ENCODE measurements at places on chromosomes 2 and 18. TPM values are rescaled to one million over a fixed set of nuclear protein-coding genes. Genes with fewer than 3 reads are reported as not detected.

The SMARCAL1 gene
- 27.9 TPM for total RNA-seq

The OR6B2 gene
- total RNA-seq, result not detected

The ASB18 gene
- not detected for total RNA-seq

The GAL3ST2 gene
- 0.47 TPM for total RNA-seq

The DNER gene
- total RNA-seq, result 0.34 TPM

The KCNG2 gene
- total RNA-seq, result not detected

The MERTK gene
- 33.5 TPM for total RNA-seq

The UGT1A10 gene
- total RNA-seq, result 3.0 TPM

The TCF23 gene
- 0.42 TPM for total RNA-seq

The HOXD12 gene
- not detected for total RNA-seq

The SIX3 gene
- not detected for total RNA-seq

The HOXD11 gene
- 1.2 TPM for total RNA-seq

The TUBB6 gene
- 101 TPM for total RNA-seq

- DNase-seq, result peak; percentile 87
These were observed at the start of gene MBOAT2 for GRCh38 chr2:9003616-9004337. Gene MBOAT2 (minus strand): TSS chr2:9003684. CDS start chr2:9003614, 70 bp downstream.

- DNase-seq, result no peak
These were observed 12.3 kb downstream of the CTIF start for GRCh38 chr18:48551100-48551499.

DNA sequence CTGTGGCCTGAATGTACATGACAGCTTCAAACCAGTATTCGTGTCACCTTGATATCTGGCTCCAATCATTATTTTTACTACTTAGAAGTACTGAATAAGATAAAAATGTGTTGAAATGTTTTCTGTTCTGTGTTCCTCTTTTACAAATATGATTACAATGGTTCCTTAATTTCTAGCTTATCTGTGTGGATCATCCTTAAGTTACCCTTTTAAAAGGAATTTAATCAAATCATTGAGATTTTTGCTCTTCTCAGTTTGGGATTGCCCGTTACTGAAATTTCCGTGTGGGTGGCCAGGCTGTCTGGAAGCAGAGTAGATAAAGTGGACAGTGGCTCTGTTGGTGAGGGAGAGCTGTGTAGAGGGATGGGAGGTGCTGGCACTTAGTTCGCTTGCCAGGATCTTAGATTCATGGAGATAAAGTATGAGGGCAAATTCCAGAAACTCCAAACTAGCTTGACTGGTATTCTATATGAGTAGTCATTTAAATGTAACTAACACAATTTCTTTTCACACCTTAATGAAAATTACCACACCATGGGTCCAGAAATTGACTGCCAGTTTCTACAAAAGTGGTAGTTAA, 27.4 kb upstream of the SAG start:
- no peak for DNase-seq

DNA sequence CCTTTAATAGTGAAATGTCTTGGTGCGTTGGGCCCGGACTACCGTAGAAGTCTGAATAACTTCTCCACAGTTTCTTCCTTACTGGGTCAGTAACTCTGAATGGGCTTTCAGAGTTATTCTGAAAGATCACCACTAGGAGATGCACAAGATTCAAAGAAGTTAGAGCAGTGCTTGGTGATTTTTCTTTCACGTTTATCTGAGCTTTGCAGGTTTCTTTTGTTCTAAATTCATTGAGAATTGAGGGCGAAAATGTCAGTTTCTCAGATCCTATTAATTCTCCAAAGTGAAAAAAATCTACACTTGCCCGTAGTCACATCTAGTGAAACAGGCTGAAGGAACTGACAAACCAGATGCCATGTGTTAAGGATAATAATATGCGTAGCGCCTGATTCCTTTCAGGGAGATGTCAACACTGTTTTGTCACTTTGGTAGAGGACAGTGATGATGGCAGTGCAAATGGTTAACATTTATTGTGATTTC, 70.1 kb downstream of the QPCT start:
- no peak for DNase-seq

- peak; percentile 69 for DNase-seq
These were observed 261.6 kb downstream of the NAPG start for GRCh38 chr18:10787293-10787901.

- DNase-seq, result peak; percentile 65
These were observed 45.8 kb downstream of the PTPN2 start for GRCh38 chr18:12838178-12838634.

- DNase-seq, result no peak
These were observed 13.0 kb upstream of the APCDD1 start for GRCh38 chr18:10441472-10441871.

- DNase-seq, result no peak
These were observed 102.3 kb downstream of the LIPG start for GRCh38 chr18:49663899-49664890.

- peak; percentile 68 for DNase-seq
These were observed 136.1 kb upstream of the PID1 start for GRCh38 chr2:229407170-229407569.

DNA sequence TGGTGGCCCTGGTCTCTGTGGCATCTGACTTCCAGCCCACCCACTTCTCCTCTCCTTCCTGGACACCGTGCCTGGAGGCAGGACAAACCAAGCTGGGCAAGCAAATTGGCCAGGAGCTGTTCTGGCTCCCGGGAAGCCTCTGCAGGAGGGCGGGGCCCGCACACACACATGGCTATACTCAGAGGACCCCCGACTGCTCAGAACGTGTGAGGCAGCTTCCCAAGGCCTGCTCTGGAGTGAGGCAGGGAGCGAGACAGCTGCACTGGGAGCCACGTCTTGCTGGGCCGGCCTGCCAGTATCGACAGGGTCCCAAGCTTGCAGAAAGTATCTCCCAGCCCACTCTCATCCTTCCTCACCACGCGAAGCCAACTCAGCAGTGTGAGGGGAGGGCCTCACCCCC, 257.3 kb downstream of the TWIST2 start:
- no peak for DNase-seq

DNA sequence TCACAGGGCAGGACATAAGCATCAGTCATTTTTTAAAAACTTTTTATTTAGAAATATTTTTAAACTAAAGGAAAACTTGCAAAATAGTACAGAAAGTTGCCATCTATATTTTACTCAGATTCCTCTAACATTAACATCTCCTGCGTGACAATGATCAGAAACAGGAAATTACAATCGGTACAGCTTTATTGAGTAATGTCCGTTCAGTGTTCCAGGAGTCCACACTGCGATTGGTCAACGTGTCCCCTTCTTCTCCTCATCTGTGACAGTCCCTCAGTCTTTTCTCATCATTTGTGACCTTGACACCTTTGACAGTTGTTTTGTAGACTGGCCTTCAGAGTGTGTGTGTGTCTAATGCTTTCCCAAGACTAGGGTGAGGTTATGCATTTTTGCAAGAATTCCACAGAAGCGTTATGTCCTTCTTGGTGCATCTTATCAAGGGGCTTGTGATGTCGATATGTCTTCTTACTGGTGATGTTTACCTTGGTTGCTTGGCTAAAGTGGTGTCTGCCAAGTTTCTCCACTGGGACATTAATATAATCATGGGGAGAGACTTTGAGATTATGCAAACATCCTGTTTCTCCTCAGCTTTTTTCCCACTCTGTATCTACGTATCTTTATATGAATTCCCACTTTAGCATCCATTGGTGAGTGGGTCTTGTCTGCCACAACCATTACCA, 21.4 kb upstream of the TMEM177 start:
- DNase-seq, result no peak

- DNase-seq, result no peak
These were observed 78.1 kb downstream of the CIB4 start for GRCh38 chr2:26562811-26563645.

DNA sequence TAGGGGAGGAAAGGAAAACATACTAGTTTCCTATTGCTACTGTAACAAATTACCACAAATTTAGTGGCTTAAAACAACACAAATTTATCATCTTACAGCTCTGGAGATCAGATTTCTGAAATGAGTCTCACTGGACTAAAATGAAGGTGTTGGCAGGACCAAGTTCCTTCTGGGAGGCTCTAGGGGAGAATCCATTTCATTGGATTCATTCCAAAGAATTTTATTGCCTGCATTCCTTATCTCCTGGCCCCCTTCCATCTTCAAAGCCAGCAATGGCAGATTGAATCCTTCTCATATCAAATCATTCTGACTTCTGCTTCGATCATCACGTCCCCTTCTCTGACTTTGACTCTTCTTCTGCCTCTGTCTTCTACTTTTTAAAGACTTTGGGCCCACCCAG, 250.9 kb downstream of the IRS1 start:
- no peak for DNase-seq

DNA sequence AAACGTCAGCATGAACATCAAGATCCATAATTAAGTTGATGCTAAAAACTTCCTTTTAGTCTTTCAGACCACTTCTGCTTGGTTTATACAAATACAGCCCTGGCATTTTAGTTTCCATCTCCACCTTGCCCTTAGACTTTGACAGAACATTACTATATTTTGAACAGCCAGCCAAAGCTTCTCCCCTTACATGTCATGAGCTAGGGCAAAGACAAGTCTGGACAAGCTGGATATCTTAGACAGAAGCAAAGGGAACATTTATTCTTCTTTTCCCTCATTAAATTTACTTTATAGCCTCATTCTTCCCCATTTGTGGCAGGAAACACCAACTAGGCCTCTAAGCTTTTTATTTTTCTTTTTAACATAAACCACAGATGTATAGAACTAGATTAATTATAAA, 403.3 kb downstream of the SUCLG1 start:
- DNase-seq, result no peak

GRCh38 chr2:199128476-199129229, 329.1 kb downstream of the SATB2 start:
- no peak for DNase-seq

DNA sequence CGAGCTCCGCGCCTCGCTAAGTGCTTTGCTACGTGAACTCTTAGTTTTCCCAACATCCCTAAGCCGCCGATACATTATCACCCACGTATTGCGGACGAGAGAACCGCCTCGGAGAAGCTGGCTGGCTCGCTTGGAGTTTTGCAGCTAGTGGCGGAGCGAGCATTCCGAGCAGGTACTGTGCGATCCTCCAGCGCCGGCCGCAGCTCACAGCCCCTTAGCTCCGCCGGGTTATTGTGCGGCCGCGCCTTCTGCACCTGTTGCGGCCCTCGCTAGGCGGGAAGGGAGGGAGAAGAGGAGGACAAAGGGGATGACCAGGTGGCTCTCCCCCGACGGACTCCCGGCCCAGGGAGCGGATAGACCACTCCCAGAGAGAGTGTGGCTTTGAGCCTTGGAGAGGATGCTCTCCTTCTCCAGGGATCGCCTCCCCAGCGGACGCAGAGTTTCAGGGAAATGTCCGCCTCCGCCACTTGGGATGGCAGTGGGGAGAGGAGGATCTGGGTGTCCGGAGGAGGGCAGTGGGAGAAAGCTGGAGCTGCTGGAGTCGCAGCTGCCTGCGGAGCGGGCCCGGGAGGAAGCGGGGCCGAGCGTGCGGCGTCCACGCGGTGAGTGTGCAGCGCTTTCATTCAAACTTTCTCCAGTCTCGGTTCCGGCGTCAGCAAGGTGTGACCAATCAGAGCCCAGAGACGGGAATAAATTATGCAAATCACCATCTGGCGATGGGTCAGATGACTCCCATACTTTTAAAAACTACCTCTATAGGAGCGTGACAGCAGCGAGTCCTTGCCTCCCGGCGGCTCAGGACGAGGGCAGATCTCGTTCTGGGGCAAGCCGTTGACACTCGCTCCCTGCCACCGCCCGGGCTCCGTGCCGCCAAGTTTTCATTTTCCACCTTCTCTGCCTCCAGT, at the start of gene LIPG:
LIPG (plus strand) TSS at position 769 of the 905 bp plus-strand sequence. CDS start 252 bp downstream, outside the sequence.
- peak; percentile 50 for DNase-seq

DNA sequence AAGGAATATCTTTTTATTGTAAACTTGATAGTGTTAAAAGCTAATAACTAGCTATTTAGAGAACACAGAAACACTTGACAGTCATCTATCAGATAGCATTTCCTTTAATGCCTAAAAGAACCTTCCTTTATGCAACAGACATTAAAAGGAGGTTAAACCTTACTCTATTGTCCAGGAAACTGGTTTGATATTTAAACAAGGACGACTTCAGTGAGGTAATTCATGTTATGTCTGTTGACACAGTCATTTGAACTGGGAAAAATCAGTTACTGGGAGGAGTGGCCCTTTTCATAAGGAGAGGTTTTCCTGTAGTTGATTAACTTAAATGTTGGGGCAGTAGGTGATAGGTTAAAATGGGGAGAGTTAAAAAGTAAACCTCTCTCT, 6.7 kb downstream of the TGIF1 start:
- no peak for DNase-seq

DNA sequence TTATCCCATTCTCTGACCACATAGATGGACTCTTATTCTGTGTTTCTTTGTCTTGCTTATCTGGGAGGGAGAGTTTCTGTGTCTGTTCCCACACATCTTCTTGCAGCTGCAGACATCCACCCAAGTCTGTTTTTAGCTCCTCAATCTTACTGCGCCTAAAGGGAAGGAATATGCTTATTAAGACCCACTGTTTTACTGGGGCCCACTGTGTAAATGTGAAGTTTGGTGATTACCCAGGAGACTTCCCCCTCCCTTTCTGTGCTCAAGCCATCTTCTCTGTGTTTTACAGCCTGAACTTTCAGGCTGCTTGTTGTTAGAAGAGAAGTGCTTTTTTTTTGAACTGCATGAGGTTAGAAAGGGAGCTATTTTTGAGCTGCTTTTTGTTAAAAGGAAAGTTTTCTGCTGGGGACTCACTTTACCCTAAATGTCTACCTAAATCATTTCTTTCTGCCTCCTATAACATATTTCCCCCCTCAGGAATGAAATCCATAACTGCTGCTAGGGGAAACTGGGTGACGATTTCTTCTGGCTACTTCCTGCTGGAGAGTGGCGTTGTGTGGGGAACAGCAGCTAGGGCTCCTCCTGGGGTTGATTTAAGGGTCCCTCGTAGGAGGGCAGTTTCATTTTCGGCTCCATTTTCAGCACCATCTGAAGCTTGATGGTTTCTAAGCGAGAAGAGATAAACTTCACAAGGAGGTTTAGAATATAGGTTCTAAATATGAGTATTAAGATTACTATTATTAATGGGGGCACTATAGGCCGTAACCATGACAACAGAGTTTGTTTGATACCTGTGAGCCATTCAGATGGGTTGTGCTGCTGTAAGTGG, 39.5 kb upstream of the GMCL1 start:
- DNase-seq, result no peak

GRCh38 chr2:151927501-151928221, 99.4 kb upstream of the ARL5A start:
- DNase-seq, result no peak

DNA sequence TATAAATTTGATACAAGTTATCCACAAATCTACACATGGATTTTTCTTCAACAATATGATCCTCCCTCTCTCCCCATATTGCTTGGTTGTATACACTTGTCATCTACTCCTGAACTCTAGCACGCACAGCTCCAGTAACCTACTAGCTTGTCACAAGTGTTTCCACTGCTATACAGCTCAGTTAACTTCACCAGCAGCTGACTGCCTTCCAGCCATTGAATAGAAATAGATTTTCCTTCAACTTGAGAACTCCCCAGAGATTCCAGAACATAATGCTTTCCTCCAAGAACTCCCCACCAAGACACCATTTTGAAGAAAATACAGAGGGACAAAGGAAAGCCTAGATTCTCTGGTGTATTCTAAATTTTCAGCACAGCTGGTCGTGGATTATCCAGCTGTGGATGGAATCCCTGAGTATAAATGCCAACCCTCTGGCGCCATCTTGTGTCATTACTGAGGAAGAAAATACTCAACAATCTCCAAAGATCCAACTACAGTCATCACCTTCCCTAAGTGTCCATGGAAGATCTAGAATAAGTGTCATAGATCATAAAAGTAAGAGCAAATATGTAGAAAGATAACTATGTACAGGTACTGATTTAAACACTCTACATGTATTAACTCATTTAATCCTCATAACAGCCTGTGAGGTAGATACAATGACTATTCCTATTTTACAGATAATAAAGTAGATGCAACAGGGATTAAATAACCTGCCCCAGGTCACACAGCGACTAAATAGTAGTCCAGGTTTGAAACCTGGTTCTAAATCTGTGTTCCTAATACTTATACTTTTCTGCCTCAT, 156.7 kb downstream of the ARHGAP28 start:
- DNase-seq, result peak; percentile 64
